ENCODE measurements at places on chromosomes 6 and 20.

DNA sequence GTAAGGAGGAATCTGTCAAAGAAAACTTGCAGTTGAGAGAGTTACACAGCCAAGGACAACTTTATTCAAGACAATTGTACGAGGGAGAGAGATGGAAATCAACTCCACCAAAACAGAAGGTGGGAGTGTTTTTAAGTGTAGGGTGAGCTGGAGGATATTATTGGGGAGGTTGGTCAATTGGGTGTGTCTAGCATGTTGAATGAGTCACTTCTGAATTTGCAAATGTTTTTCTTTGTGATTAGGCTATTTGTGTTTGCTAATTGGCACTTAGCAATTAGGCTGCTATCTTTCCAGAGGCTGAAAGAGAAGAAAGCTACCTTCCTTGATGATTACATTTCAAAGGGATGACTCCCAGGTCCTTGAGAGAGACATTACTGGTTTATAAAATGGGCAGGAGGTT, 441.1 kb downstream of the MEI4 start:
- DNase-seq = no peak

DNA sequence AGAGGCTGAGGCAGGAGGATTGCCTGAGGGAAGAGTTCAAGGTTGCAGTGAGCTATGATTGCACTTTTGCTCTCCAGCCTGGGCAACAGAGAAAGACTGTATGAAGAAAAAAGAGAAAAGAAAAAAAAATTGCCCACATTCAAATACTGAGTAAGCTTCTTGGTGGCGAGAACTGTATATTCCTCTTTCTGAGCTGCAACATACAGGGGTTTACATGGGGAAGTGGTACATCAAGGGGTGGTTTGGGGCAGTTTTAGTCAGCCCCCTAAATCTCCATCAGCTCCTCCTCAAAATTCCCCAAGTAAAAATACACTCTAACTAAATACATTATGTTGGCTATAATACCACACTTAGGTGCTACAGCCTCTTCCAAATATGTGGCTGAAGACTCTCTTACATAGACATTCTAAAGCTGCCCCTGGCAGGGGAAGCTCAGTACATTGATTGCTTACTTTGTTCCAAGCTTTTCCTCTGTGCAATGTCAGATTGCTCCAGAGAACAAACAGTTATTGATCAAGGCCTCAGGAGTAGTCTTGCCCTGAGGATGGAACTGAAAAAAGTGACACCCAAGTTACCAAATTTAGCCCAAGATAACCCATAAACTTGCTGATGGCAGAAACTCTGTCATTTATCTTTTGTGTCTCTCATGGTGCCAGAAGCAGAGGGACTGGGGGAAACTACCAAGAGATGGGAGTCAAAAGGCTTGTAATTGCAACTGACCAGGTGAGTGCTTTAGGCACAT, 107.4 kb upstream of the RIPOR2 start:
- DNase-seq = no peak

DNA sequence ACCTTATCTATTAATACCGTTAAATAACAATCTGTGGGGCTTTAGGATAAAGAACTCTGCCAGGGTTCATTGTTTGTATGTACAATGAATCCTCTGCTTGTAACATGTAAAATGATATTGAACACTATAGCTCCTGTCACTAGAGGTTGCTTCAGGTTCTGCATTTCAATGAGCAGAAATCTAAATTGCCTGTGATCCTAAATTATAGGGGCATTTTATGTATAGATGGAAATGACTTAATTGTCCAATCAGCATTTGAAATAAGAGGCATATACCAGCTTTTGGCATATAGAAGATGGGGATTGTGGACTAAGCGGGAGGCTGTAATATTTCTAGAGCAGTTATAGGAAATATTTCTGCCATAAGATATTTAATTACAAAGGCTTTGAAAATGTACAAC, 2.0 kb downstream of the NCOA3 start:
- no peak for DNase-seq

DNA sequence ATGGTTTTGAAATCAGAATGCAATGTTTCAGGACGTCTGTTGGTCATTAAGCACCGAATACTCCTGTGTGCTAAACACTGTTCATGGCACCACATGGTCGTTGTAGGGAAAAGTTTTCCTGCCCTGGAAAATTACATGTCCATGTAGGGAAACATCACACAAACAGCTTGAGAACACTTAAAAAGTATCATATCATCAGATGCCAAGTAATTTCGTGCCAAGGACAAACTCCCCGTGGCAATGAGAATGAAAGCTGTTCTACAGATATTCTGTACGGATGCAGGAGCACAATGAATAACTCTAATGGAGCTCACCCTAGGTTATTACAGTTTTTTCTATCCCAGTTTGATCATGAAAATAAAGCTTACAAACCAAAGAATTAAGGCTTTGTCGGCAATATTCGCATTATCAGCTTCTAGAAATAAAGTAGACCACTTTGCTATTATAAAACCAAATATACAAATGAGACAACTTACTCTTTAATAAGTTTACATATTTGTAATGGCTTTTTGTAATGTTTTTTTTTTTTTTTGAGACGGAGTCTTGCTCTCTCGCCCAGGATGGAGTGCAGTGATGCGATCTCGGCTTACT, 4.6 kb upstream of the DST start:
- DNase-seq = no peak

DNA sequence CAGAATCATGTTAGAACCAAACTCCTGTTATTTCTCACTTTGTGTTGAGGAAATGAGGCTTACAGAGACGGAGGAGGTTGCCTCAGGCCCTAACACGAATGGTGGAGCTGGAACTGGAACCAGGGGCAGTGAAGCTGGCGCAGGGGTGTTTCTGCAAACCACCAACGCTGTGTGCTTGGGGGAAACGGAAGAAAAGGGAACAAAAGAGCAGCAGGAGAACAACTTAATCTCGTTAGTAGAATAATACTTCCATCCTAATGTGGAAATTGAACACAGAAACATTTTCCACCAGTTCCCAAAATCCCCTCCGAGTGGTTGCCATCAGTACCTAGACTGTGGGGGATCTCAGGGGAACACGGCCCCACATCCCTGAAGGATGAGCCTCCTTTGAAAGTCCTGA, 103.4 kb upstream of the FRMD1 start:
- no peak for DNase-seq

- no peak for DNase-seq
These were observed 16.3 kb upstream of the ARFGEF3 start for GRCh38 chr6:138145402-138145801.

DNA sequence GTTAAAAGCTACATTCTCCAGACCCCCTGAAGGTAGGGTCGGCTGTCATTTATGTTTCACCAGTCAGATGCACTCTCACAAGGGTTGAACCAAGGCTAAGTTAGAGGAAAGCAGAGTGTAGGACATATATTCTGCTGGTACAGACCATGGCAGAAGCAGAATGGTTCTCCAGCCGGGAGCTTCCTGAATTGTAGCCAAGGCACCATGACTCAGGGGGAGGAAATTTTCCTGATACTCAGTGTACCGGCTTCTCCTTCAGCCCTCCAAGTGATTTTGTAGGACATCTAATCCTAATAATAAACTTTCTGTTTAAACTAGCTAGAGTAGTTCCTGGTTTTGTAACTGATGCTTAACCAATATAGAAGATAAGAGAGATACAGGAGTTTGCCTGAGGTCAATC, 14.2 kb upstream of the SLPI start:
- no peak for DNase-seq

DNA sequence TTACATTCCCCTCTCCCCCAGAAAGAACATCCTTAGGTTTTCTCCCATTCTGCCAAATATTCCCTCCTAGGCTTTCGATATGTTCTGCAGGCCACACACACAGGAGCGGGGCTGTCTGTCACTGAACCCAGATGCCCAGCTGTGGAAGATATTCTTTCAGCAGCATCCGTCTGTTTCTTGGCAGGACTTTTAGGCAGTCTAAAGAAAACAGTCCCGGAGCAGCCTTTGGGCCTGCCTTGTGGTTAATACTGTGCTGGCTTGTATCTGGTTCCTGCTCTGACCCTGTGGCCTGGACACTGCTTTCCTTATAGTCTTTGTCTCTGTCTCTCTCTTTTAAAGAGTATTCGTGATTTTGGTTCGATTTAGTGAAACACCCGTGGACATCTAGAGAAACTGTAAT, 94.6 kb upstream of the SUPT3H start:
- no peak for DNase-seq

GRCh38 chr6:28980852-28981430, 24.2 kb downstream of the ZNF311 start:
- peak; percentile 89 for DNase-seq

GRCh38 chr6:20319520-20320357, 81.9 kb upstream of the E2F3 start:
- DNase-seq = no peak

DNA sequence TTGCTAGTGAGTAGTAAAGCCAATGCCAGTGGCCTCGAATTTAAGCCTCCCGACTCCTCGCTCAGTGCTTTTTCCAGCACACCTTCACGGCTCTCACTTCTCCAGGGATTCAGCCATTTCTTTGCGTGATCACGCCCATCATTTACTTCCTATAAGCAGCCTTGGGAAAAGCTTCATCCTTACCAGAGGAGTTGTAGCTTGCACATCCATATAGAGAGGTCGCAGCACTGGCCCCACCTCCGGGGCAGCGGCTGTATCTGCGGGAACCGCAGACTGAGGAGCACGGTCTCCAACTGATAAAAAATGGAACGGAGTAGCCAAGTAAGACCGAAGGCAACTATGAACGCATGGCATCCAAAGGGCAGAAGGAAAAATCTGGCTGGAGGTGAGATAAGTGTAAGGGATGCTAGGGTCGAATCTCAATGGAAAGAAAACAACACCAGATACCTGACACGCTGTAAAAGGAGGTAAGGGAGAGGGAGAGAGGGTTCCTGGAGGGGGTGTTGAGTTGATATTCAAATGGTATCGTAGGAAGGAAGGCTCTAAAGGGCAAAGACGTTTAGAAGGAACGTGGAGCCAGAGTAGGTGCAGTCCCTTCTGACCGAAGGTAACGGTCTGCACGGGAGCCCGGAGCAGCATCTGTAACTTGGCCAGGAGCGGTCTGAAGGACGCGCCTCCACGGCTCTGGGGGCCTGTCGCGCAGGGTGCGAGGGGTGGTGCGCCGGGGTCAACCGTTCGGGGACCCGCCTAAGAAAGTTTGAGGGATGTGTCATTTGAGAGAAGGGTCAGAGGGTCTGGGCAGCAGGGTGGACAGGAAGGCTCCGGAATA, 640 bp downstream of the NFS1 start:
- DNase-seq = no peak

- DNase-seq = no peak
These were observed 156.5 kb downstream of the SH3BGRL2 start for GRCh38 chr6:79787626-79788025.

GRCh38 chr6:122712448-122713137, 66.9 kb upstream of the FABP7 start:
- DNase-seq = no peak

GRCh38 chr6:127446356-127446755, 12.8 kb downstream of the KIAA0408 start:
- DNase-seq = no peak

DNA sequence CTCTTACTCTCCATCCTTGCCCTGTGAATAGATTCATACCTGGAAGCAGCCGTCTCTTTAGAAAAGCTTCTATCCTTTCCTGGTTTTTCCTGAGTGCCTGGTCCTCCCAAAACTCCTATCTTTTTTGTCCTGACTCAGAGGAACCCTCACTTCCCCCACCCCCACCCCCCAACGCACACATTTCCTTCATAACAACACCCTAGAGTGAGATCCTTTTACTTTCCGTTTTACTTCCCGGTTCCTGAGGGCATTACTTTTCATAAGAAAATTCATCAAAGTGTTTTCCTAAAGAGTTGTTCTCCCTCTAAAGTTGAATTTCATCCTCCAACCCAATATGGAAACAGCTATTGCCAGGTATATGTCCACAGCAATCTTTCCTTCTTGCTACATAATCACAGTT, 327.0 kb downstream of the NRN1 start:
- DNase-seq = no peak

DNA sequence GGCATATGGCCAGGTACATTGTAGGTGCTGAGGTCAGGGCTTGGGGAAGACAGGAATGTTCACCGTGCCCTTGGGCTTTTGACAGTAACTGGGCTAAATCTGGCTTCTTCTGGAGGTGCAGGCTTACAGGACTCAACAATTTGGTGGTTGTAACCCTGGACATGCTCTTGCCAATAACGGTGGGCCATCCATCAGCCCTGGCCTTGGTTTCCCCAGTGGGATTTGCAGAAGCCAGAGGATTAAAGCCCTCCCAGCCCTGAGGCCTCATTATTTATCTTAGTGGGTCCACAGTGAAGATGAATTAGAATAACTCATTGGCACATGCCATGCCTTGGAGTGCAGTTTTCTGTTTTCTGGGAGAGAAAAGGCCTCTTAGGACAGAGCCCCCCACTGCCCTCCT, 44.0 kb downstream of the TOX2 start:
- DNase-seq = no peak

GRCh38 chr6:83536647-83537589, 24.6 kb downstream of the PRSS35 start:
- DNase-seq = no peak

DNA sequence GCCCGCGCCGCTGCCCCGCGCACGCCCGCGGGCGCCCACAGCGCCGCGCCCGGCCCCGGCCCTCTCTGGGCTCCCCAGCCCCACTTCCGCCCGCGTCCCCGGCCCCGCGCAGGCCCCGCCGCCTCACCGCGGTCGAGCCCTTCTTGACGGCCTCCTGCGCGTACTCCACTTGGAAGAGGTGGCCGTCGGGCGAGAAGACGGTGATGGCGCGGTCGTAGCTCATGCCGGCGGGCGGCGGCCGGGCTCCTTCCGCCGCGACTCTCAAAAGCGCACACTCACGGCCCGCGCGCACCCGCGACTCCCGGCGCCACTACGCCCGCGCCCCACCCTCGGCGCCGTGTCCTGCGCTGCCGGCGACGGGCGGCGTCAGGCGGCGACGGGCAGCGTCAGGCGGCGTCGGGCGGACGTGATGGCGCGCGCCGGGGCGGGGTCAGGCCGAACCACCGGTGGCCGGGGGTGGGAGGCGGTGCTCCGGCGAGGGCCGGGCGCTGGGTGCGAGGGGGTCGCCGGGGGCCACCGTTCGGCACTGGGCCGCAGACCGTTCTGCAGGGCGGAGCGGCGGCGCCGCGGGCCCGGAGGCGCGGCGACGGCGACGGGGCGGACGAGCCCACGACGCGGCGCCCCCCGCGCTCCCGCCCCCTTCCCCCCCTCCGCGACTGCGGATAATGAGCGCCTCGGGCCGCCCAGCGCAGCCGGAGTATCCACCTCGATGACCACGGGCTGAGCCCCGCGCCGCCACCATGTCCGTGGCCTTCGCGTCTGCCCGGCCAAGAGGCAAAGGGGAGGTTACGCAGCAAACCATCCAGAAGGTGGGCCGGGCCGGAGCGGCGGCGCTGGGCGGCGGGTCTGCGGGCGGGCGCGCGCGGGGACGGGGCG, at the start of the genes PSMA7 and SS18L1:
TSS of gene PSMA7 (minus strand) at position 314 of the 876 bp plus-strand sequence. CDS start at position 223, 91 bp downstream.
TSS of gene SS18L1 (plus strand) at position 689 of the 876 bp plus-strand sequence. CDS start at position 741, 52 bp downstream.
- DNase-seq = peak; percentile 87

DNA sequence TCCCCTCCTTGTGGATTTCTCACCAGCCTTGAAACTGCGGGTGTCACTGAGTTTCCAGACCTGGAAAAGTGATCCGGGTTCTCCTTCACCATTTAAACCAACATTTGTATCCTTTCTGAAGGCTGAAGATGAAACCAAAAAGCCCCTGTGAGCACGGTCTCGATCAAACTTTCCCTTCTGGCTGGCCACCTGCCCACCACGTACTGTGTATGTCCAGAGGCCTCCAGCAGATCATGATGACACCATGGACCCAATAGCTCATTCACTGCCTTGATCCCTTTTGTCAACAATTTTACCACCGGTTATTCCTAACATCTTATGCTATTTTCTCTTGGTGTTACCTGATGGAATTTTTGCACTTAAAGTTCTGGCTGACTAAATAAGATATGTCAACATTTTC, 15.6 kb downstream of the ULBP1 start:
- no peak for DNase-seq

- no peak for DNase-seq
These were observed 15.9 kb upstream of the TBC1D20 start for GRCh38 chr20:478010-478948.

- no peak for DNase-seq
These were observed 14.6 kb downstream of the ADGRB3 start for GRCh38 chr6:68649669-68650068.
